ENCODE measurements at places on chromosomes 1 and 21. TPM values are rescaled to one million over a fixed set of nuclear protein-coding genes. Genes with fewer than 3 reads are reported as not detected.

Gene FAM167B
- 1.6 TPM for total RNA-seq

Gene CD84
- 3.1 TPM for total RNA-seq

Gene VN1R5
- not detected for total RNA-seq

Gene C8A
- not detected for total RNA-seq

Gene OR14A16
- total RNA-seq: not detected

Gene LCE1F
- total RNA-seq: not detected

Gene ITLN1
- not detected for total RNA-seq

Gene GUCA2B
- total RNA-seq: not detected

Gene TSTD1
- total RNA-seq: 27.7 TPM

Gene LAMB3
- 0.52 TPM for total RNA-seq

Gene FAM151A
- not detected for total RNA-seq

Gene TMIGD3
- 1.6 TPM for total RNA-seq

Gene SPATA17
- total RNA-seq: 0.52 TPM

Gene HCRTR1
- total RNA-seq: not detected

Gene PLEKHM2
- total RNA-seq: 36.0 TPM

Gene ZSWIM5
- total RNA-seq: 0.52 TPM

Gene SPOCD1
- total RNA-seq: not detected

Gene CDC7
- 9.4 TPM for total RNA-seq

Gene LAPTM5
- 7.3 TPM for total RNA-seq

Gene LIN28A
- not detected for total RNA-seq

Gene PRAMEF6
- not detected for total RNA-seq

Gene TMCC2
- total RNA-seq: 15.1 TPM

Gene VWA5B1
- 0.52 TPM for total RNA-seq

Gene S100A1
- total RNA-seq: 0.52 TPM

Gene MEGF6
- total RNA-seq: 10.4 TPM

Gene E2F2
- 5.7 TPM for total RNA-seq

Gene PODN
- 3.7 TPM for total RNA-seq

Gene PRAMEF11
- total RNA-seq: not detected

Gene BEST4
- total RNA-seq: not detected

Gene IFI44L
- total RNA-seq: 7.3 TPM

Gene C1orf159
- 2.1 TPM for total RNA-seq

Gene HUNK
- 3.1 TPM for total RNA-seq

Gene CD1E
- 0.52 TPM for total RNA-seq

Gene SUSD4
- 4.7 TPM for total RNA-seq

Gene ATP1A4
- total RNA-seq: under 0.01 TPM

Gene P3H1
- 50.6 TPM for total RNA-seq

Gene OR2T29
- not detected for total RNA-seq

Gene COP1
- 76.7 TPM for total RNA-seq

Gene L1TD1
- total RNA-seq: not detected

Gene PM20D1
- total RNA-seq: not detected

Gene ZNF695
- total RNA-seq: 0.52 TPM

Gene TCHHL1
- not detected for total RNA-seq

Gene FMO5
- 1.0 TPM for total RNA-seq

Gene NGF
- 2.1 TPM for total RNA-seq

Gene LMX1A
- 1.6 TPM for total RNA-seq

Gene TCP10L
- total RNA-seq: not detected
